GM13976 (cell line): ENCODE measurements at places on chromosomes 7 and 10.

GRCh38 chr10:122173766-122174435 is 97.2 kb upstream of the BTBD16 start:
- no peak for DNase-seq

GRCh38 chr10:111129363-111129762 is 52.5 kb downstream of the ADRA2A start:
- DNase-seq = no peak

DNA sequence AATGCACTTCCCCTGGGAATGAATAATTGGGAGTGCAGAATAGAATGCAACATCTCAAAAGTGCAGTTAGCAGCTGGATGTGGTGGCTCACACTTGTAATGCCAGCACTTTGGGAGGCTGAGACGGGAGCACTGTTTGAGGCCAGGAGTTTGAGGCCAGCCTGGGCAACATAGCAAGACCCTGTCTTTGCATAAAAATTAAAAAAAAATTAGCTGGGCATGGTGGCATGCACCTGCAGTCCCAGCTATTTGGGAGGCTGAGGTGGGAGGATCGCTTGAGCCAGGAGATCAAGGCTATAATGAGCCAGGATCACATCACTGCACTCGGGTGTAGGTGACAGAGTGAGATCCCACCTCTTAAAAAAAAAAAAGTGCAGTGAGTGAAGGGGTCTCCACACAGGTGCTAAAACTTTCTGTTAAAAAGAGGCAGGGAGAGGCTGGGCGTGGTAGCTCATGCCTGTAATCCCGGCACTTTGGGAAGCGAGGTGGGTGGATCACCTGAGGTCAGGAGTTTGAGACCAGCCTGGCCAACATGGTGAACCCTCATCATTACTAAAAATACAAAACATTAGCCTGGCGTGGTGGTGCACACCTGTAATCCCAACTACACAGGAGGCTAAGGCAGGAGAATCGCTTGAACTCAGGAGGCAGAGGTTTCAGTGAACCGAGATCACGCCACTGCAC is 13.5 kb upstream of the ZMIZ1 start:
- DNase-seq = no peak

DNA sequence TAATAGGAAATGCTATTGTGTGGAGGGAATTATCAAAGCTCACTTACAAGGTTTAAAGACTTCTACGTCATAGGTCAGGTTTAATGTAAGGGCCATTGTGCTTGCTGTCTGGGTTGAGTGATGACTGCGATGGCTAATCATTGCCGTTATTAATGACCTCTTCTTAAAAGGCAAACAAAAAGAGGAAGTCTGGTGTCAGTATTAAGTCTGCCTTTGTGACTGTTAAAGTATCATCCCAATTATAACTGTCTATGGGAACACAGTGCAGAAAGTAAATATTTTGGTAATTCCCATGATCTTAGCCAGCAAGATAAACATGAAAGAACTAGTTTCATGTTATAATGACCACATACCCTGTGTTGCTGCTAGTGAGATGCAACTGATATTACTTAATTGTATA is 382.4 kb downstream of the BBS9 start:
- DNase-seq = no peak

DNA sequence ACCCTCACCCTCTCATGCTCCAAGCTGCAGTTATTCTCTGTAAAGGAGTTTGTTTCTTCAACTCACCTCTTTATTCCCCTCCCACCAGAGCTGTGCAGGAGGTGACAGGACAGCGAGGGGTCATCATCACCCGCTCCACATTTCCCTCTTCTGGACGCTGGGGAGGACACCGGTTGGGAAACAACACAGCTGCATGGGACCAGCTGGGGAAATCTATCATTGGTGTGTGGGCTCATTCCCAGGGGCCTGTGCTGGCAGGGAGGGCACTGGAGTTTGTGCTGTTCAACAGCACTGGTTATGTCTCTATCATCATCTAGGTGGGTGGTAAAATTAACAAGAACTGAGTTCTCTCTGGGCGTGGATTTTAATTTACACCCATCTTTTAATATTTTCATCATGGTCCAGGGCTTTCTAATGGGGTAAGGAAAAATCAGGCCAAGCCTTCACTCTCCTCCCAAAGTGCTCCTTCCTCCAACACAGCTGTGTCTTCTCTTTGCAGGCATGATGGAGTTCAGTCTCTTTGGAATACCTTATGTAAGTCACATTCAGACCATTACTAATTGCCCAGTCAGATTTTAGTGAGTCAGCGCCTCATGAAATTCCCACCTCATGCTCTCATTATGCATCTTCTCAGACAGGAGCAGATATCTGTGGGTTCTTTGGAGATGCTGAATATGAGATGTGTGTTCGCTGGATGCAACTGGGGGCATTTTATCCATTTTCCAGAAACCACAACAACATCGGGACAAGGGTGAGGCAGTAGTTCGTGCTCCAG is 61.6 kb downstream of the PRSS58 start:
- no peak for DNase-seq

- DNase-seq = no peak
These were observed 98.6 kb downstream of the GRM8 start for GRCh38 chr7:127154101-127154500.

- peak; percentile 77 for DNase-seq
These were observed 7.4 kb upstream of the LFNG start for GRCh38 chr7:2512179-2512661.

- peak; percentile 6 for DNase-seq
These were observed 52.6 kb downstream of the CAV1 start for GRCh38 chr7:116577320-116577871.

- peak; percentile 83 for DNase-seq
These were observed 1.2 kb downstream of the CALY start for GRCh38 chr10:133335246-133336117.

GRCh38 chr7:101299511-101300464 is 21.8 kb downstream of the IFT22 start:
- DNase-seq = no peak

DNA sequence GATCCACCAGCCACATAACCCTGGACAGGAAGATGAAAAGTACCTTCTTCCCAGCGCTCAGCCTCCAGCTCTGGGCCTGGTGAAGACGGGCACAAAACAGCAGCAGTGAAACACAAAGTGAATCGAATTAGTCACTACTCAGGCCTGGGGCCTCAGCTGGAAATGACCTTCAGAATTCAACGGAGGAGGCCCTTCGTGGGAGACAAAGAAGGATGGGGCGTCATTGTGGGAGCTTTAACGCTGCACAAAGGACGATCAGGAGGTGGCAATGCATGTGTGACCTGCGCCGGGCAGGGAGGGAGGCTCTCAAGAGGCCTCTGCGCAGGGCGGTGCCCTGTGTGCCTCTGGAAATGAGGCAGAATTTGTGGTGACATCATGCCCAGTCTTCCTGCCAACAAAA is 161.9 kb downstream of the DNAJB6 start:
- DNase-seq = no peak

DNA sequence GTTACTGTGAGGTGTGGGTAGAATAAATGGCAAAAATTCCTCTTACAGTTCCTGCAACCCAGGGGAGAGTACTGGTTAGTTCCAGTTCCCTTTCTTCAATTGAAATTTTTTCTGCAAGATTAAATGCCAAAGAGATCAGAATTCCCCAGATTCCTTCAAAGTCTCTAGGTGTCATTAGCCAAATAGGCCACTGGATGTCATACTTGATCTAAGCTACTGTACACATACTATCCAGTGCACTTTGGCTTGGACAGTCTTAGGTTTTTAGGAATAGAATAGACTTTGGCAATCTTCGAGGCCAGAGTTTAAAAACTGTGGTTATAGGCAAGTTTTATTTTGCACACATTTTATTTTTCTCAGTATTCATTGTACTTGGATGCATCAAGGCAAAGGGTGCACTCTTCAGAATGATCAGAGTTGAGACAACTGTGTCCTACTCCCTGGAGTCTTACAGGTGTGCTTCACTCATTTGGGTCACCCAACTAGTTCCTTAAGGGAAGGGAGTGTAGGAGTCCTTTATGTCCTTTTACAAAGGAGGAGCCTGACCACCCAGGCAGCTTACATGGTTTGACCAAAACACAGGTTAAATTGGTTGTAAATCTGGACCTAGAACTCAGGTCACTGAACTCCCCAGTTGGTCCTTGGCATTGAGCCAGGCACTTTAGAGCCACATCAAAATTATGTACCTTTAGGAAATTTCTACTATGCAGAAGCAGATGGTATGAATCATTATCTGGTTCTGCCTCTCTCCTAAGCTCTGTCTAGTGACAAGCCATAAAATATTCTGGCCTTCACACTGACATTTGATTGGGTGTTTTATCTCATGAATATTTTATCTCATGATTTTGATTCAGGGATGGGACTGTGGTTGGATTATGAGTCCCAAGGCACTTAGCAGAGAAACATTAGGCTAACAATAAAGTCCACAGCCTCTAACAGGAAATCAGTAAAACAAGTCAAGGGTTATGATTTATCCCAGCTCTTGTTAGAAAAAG is 49.5 kb downstream of the ASAH2B start:
- peak; percentile 20 for DNase-seq

DNA sequence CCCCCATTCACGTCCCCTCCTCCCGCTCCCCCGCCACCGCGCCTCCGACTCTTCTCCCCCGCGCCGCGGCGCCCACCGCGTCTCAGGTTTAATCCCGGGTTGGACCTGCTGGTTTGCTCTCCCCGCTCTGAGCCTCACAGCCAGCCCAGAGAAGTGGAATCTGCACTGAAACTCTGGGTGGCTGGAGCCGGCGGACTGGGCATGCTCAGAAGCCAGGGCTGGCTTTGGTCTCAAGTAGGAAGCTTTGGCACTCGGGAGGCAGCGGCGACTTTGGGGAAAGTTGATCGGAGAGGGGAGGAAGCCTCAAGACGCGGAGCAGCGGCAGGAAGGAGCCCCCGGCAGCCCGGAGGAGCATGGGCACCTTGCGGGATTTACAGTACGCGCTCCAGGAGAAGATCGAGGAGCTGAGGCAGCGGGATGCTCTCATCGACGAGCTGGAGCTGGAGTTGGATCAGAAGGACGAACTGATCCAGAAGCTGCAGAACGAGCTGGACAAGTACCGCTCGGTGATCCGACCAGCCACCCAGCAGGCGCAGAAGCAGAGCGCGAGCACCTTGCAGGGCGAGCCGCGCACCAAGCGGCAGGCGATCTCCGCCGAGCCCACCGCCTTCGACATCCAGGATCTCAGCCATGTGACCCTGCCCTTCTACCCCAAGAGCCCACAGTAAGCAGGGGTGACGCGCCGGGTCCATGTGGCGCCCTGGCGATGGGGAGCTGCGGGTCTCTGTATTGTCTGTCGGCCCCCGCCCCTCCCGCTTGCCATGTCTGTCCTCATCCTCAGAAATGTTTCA is at the start of gene PRKG1:
TSS of gene PRKG1 (plus strand) at position 250 of the 791 bp plus-strand sequence.
- peak; percentile 38 for DNase-seq

DNA sequence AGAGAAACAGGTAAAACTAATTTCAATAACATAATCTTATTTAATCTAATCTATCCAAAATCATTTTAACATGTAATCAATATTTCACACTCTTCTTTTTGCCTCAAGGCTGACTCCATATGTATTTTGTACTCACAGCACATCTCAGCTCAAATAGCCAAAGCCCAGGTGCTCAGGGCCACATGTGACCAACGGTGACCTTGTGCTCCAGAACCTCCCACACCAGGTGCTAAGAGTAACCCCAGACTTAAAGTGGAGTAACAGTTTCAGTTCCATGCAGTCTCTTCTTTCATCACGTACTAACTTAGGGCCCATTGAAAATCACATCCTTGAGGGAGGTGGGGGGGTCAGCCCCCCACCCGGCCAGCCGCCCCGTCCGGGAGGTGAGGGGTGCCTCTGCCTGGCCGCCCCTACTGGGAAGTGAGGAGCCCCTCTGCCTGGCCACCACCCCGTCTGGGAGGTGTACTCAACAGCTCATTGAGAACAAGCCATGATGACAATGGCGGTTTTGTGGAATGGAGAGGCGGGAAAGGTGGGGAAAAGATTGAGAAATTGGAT is 47.3 kb downstream of the NCAPG2 start:
- DNase-seq = peak; percentile 61

DNA sequence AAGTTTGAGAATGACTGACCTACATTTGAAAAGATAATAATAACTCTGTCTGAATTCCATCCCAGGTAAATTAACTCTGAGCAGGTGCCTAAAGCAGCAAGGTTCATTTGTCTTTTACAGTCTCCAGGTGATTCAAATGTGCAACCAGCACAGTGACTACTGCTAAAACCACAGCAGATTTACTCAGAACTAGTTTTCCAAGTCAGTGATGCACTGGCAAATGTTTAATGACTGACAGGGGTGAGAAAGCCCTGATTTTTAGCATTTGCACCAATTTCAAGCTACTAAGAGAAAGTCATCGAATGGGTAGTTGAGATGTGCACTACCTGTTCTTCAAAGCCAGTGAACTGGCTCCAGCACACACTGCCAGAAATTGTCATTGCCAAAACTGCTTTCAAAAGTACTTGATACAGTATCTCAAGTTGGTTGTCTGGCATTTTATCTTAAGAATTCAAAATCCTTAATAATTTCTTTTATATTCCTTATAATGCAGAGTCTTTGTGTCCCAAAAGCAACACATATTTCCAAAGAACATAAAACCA is 60.3 kb downstream of the ATOH7 start:
- no peak for DNase-seq

DNA sequence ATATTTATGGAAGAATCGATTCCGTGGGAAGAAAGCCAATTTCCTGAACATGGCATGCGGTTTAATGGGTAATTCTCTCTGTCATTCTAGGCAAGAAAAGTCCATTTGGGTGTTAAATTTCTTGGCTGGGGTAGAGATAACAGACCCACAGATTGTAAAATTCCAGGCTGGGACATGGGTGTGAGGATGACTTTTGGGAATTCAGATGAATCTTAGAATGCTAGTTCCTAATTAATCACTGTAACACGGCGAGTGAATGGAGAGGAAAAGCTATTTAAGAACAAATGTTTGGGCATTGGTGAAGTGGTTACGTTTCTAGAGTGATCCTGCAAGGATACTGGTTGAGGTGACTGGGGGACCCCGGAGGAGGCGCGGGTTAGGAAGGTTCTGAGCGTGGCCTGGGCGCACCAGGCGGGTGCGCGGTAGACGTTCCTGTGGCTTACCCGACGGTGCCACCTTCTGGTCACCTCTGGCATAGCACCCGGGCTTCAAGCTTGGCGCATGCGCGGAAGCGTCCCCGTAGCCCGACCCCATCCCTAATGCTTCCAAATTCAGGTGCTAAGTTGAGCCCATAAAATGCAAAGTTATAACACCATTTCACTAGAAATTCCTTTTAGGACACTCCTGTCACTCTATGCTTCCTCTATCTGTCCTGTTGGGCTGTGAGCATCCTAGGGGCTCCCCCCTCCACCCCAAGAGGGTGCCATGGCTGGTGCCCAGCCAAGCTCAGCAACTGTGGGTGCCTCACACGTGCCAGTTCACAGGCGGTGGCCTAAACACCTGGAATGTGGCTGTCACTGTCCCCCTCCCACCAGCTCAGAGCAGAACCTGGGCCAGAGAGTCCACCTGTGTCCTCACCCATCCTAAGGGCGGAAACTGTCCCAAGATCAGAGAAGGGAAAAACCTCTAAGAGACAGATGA is 104.4 kb downstream of the PTPRE start:
- peak; percentile 93 for DNase-seq
